Thymus (tissue), 14 donors: ENCODE measurements at places on chromosomes 5 and 9. TPM values are rescaled to one million over a fixed set of nuclear protein-coding genes. Genes with fewer than 3 reads are reported as not detected.

DNA sequence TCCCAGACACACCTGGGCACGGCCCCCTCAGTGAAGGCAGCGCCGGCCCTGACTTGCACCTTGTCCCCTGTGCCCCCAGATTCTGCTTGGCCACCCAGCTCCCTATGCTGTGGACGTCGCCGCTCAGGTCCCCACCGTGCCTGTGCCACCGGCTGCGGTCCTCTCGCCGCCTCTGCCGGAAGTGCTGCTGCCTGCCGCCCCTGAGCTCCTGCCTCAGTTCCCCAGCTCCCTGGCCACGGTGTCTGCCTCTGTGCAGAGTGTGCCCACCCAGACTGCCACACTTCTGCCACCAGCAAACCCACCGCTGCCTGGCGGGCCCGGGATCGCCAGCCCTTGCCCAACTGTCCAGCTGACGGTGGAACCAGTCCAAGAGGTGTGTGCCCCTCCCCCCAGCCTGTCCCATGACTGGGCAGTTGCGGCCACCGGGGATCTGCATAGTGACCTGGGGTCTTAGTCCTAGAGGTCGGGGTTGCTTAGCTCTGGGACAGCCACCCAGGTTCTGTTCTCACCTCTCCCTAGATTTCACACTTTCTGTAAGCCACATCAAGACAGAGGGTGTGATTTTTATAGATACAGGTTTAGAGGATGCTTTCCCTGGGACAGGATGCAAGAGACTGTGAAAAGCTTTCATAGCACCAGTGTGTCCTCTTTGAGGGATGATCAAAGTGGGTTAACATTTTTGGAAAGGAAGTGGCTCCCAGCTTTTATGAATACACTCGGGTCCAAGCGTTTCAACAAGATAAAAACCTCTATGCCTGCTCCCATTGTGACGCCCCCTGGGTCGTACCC is 78.0 kb downstream of the WNK2 start:
- DNase-seq = no peak

- DNase-seq = no peak
Measured at GRCh38 chr5:59001154-59001553, 418.3 kb downstream of the RAB3C start.

- DNase-seq = no peak
Measured at GRCh38 chr9:14180960-14181537, 132.9 kb downstream of the NFIB start.

GRCh38 chr5:135230251-135230925 is 168.6 kb downstream of the MACROH2A1 start:
- no peak for DNase-seq

- no peak for DNase-seq
Measured at GRCh38 chr5:177335701-177336065, 15.8 kb downstream of the LMAN2 start.

- no peak for DNase-seq
Measured at GRCh38 chr5:107669096-107670031, 1.4 kb downstream of the EFNA5 start.

DNA sequence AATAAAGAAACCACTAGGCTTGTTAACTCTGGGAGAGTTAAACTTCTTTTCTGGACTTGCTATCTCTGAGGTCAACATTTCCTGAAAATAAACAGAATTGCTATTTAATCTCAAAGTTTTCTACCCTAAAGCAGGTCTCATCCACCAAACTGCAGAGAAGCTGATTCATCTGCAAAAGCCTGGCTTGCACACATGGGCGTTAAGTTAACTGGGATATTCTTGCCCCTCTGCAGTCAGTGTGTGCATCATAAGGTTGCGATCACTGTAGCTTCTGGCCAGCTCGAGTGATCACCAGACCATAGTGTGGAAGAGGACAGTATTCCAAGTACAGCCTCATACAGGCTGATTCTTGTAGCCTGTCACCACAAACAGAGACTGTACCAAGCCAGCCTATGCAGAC is 99.2 kb downstream of the SPOCK1 start:
- DNase-seq = no peak

GRCh38 chr5:168438349-168438748 is 47.9 kb upstream of the RARS1 start:
- no peak for DNase-seq

DNA sequence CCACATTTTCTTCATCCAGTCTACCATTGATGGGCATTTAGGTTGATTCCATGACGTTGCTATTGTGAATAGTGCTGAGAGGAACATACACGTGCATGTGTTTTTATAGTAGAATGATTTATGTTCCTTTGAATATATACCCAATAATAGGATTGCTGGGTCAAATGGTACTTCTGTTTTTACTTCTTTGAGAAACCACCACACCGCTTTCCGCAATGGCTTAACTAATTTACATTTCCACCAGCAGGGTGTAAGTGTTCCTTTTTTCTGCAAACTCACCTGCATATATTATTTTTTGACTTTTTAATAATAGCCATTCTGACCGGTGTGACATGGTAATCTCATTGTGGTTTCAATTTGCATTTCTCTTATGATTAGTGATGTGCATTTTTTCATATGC is 82.2 kb upstream of the RFX3 start:
- DNase-seq = no peak

- no peak for DNase-seq
Measured at GRCh38 chr9:78267889-78268288, 29.0 kb upstream of the PSAT1 start.

GRCh38 chr5:128353441-128354107 is 184.5 kb downstream of the FBN2 start:
- no peak for DNase-seq

DNA sequence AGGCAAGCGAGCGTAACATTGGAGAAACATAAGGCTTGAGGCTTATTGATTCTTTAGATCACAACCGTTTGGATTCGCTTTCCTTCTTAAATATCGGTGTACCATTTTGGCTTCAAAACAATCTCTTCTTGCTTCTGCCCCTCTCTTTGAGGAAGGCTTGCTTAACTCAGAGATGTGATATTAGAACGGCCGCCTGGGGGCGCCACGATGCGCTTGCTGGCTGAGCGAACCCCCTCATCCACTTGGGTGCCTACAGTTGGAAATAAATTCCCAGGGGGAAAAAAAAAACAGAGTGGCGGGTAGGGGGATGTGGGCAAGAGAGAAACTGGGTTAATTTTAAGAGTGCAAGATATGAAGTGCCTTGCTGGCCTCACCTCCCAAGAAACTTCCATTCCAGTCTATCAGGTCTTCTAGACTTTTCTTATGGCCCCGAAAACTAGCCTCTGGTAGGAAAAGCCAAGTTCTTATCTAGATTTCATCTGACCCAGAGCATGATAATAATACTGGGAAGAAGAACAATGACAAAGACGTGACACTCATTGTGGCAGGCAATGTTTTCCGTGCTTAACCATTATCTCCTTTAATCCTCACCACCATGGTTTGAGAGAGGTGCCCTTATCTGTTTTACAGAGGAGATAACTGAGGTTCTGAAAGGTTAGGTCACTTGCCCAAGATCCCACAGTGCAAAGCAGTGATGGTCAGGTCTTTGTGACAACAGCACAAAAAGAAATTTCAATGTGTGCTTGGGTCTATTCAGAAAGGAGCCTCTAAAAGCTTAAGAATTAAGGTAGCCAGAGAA is 115.8 kb downstream of the DPYSL3 start:
- no peak for DNase-seq

DNA sequence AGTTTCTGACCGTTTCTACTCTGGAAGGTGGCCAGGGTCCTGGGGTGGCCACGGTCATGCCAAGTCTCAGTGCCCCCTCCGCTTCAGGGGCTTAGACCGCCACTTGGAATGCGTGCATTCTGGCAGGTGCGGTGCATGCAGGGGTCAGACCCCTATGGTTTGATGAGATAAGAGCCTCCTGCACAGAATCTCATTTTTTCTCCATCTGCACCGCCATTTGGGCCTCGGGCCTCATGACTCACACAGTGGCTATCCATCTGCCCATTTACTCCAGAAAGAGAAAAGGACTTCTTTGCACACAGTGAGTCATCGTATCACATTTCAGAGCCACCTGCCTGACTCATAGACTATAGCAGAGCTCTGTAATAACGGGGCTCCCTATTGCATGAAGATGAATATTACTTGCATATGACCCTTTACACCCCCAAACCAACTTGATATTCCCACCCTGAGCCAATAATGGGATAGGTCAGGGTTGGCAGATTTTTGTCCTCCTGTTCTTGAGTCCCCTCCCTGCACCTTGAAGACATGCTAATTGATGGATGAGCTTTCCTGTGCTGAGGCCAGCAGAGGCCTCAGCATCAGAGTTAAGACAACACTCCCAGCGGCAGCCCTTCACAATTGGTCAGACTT is 157.4 kb downstream of the NR3C1 start:
- no peak for DNase-seq

- DNase-seq = no peak
Measured at GRCh38 chr9:95771556-95772246, 103.8 kb upstream of the ERCC6L2 start.

DNA sequence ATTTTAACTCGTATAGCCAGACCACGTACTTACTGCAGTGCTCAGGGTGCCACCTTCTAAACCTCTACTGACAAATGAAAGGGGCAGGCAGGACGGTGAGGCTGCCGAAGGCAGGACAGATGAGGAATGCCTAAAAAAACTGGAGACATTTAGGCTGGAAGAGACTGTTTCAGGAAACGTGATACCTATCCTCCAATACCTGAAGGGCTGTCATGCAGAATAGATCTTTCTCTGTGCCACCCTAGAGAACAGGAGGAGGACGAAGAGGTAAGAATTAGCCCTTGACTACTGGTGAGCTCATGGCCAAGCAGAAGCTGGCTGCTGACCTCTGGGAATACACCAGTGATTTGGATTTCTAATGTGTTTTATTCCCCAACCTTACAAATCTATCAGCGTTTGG is 139.4 kb downstream of the EFNA5 start:
- no peak for DNase-seq

GRCh38 chr9:87596862-87597261 is 99.2 kb downstream of the DAPK1 start:
- no peak for DNase-seq

The SMU1 gene
- 14.9 TPM for polyA plus RNA-seq

The PRELID2 gene
- 3.1 TPM for polyA plus RNA-seq

The TMEM267 gene
- polyA plus RNA-seq = 20.6 TPM

The PCDHB7 gene
- 0.11 TPM for polyA plus RNA-seq

The SLC6A19 gene
- 0.16 TPM for polyA plus RNA-seq

The OSMR gene
- polyA plus RNA-seq = 32.0 TPM

The SH3GL2 gene
- 1.8 TPM for polyA plus RNA-seq

The CNTNAP3B gene
- polyA plus RNA-seq = 12.4 TPM

The ANKRD18A gene
- 9.2 TPM for polyA plus RNA-seq
